Cardiac fibroblast (primary cell): ENCODE measurements at places on chromosomes 3 and 15.
A peak's percentile ranks its signal among the peaks of the same experiment; 100 is the strongest.

GRCh38 chr3:57952208-57952631 is 56.0 kb upstream of the FLNB start:
- peak; percentile 90 for DNase-seq

DNA sequence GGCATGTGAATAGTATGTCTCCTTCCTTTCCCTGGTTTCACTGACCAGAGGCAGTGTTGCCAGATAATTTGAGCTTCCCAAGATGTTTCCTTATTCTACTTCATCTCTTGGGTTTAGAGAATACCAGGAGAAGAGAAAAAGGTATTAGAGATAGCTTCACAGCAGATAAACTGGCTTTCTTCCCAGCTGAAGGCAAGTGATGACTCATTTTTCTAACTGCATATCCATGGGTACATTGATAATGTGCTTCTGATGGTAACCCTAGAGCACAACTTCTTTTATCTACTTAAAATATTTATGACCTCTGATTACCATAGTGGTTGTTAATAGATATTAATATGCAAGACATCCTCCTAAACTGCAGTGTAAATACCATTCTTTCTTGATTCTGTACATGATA is 34.6 kb upstream of the CMTM8 start:
- DNase-seq: peak; percentile 27

GRCh38 chr3:64278625-64279024 is 53.4 kb upstream of the PRICKLE2 start:
- DNase-seq: no peak

DNA sequence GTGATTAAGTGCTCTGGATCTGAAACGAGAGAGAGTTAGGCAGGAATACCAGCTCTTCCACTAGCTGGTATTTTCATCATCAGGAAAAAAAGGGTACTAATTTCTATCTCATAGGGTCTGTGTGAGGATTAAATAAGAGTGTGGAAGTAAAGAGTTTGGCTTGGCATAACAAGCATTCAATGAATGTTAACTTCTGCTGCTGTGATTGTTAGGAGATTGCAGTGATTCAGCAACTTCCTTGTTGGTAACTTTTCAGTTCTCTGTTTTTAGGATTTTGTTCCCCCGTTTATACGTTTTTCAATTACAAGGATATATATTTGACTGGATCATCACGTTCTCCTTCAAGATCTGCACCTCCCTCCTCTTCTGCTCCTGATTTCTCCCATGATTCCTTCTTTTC is 65.9 kb upstream of the MYO5C start:
- no peak for DNase-seq

DNA sequence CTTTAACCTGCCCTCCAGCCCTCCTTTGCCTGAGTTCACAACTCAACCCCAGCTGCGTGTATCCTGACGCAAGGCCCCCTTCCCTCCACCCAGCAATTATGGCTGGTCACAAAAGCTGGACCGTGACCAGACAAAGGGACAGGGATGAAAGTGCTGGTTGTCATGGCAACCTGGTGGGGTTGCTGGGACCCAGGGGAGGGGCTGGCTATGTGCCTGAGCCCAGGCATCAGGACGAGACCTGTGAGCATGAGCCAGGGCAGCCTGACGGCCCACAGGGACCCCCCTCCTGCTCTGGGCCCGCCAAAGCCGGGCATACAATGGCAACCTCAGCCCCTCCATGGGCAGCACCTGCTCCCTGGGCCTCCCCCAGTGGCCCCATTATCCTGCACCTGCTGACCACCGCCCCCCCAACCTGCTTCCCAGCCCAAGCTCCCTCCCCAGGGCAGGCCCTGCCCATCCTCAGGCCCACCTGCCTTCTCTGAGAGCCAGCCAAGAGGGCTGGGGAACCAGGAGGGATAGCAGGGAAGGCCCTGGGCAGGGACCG is 4.5 kb upstream of the DNAH1 start:
- DNase-seq: no peak

DNA sequence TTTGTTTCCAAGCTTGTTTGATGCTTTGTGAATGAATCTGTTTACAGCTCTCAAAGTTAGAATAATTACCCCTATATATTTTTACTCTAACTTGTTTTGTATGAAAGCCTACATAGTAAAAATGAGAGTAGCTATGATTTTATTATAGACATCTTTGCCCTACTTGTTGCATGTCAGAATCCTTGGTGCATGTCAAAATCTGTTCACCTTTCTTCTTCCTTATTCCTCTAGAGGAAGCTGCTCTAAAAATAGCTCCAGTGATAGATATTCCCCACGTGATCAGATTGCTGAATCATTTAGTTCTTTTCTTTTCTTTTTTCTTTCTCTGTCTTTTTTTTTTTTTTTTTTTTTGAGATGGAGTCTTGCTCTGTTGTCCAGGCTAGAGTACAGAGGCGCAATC is 39.8 kb downstream of the LRRC49 start:
- no peak for DNase-seq
